Smooth muscle cell of trachea (primary cell): ENCODE measurements at places on chromosomes 6 and 20. TPM values are rescaled to one million over a fixed set of nuclear protein-coding genes. Genes with fewer than 3 reads are reported as not detected.

C4A gene
- 4.1 and 11.6 TPM in 2 replicates for total RNA-seq

SLC24A3 gene
- total RNA-seq = under 0.01 TPM in 1 of 2 replicates, not detected in the other

PAX1 gene
- not detected in 2 replicates for total RNA-seq

UBD gene
- 0.66 TPM in 1 of 2 replicates, not detected in the other for total RNA-seq

CDSN gene
- not detected in 2 replicates for total RNA-seq

PSORS1C1 gene
- total RNA-seq = 0.29 and 0.99 TPM in 2 replicates

EYA4 gene
- total RNA-seq = 26.2 and 29.9 TPM in 2 replicates

VSX1 gene
- total RNA-seq = not detected in 2 replicates

PROKR2 gene
- not detected in 2 replicates for total RNA-seq

TCP11 gene
- total RNA-seq = 0.15 TPM in 1 of 2 replicates, not detected in the other

RIPPLY2 gene
- 0.29 and 0.66 TPM in 2 replicates for total RNA-seq
